KG1 (cell line): ENCODE measurements at places on chromosomes 4 and X.
A peak's percentile ranks its signal among the peaks of the same experiment; 100 is the strongest.

- DNase-seq: no peak
These were observed 94.1 kb downstream of the PDS5A start for GRCh38 chr4:39883646-39884045.

- no peak for DNase-seq
These were observed 82.6 kb upstream of the DHX15 start for GRCh38 chr4:24666816-24667477.

- DNase-seq: no peak
These were observed 30.4 kb downstream of the DCLK2 start for GRCh38 chr4:150108691-150109090.

DNA sequence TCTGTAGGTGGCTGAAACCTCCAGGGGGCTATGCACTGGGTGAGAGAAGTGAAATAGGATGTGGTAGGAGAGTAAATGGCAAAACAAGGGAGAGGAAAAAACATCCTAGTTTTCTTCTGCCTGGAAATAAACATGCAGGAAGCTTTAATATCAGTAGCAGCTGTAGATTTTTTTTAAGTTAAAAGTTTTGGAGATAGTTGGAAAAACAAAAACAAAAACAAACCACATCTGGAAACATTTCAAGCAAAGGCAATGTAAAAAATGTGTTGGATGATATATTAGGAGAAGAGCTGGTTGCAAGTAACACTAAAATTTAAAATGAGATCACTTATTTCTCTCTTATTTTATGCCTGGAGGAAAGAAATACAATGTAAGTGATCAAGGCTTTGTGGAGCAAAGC lies 388.0 kb downstream of the SPRY1 start:
- DNase-seq: no peak

- DNase-seq: no peak
These were observed 196.6 kb upstream of the EDNRA start for GRCh38 chr4:147284256-147284835.

- DNase-seq: no peak
These were observed 18.1 kb upstream of the EXOC1L start for GRCh38 chr4:55801498-55801897.

DNA sequence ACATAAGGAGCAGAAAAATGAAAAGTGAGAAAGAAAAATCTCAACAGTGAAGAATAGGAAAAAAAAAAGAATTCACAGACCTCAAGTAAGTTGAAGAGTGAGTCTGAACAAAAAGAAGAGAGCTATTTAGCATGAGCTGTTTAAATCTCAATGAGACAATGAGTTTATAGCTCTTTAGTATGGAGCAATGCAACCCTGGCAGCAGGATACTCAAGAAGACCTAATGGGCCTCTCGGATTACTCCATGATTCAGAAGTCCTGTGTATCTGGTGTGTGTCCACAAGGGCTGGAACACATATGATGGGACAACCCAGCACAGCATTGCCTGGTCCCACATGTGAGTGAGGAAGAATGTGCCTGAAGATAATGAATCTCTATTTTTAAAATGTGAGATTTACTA lies 563.1 kb upstream of the INTU start:
- no peak for DNase-seq

DNA sequence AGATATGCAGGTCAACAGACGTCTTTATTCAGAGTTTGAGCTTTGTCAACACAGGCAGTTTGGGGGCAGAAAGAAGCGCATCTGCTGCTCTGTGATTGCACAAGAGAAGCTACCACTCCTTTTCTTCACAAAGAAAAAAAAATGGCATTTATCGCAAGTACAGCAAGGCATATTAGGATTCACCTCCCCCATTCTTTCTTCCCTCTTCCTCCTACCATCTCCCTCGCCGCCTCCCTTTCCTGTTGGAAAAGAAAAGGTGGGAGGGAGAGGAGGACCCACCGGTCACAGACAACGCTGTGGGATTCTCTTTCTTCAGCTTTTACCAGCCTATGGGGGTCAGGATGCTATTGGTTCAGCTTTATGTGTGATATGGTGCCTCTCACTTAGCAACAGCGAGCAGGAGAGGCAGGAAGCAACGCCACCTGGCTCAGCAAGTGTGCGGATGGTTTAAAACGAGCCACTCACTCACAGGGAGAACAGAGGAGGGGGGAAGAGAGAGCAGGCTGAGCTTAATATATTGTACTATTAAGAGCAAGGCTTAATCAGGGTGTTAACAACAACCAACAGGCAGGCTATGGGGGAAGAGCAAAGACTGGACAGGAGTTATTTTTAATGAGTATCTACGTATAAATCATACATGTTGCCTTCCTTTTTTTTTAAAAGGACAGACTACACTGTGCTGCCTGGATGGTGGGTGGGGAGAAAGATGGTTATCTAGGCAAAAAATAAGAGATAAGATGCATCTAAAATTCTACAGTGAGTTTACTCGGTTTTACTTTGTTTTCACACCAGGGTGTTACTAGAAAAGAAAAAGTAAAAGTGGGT lies 104.7 kb downstream of the MAML3 start:
- DNase-seq: peak; percentile 58
